ENCODE measurements at places on chromosomes 12 and 14.

- DNase-seq, result peak; percentile 55
These were observed 72.4 kb downstream of the RASSF3 start for GRCh38 chr12:64682572-64683277.

DNA sequence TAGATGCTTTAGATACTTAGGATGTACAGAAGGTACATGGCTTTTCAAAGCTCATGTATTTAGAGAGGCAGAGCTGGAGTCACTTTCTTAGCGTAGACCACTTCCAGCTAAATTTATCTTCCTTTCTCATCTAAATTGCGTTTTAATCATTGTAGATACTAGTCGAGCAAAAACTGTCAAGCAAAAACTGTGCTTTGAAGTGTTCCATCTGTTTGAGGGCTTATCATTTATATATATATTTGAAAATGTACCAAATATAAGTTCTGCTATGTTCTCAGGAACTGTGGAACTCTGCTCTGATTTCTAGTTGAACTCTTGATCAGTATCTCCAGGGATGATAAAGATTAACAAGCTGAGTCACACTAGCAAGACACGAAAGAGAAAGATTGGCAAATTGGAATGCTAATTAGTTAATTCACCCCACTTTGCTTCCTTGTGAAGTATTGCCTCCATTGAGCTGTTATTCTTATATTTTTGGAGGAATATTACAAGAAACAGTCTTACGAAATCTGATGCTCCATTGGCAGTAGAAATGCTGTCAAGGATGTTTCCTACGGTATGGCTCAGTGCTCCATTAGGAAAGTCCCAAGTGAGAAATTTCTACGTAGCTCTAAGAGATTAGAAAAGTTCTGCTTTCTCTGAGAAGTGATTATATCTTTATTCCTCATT is 310.7 kb downstream of the AEBP2 start:
- DNase-seq, result no peak

- no peak for DNase-seq
These were observed 41.8 kb upstream of the HIF1A start for GRCh38 chr14:61653507-61653906.

DNA sequence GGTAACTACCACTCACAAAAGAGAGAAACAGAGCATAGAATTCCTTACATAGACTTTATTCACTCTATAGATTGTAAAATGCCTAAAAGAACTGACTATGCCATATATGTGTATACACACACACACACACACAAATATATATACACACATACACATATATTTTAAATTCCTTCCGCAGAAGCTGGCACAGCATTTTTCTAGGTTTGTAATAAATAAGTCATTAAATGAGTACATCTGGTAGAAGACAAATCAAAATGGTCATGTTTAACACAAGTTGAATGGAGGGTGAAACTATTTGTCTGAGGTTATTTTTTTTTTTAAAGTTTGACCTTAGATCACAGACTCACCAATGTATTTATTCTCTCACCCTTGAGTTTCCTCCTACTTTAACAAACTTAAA is 58.2 kb downstream of the CCER1 start:
- DNase-seq, result no peak

DNA sequence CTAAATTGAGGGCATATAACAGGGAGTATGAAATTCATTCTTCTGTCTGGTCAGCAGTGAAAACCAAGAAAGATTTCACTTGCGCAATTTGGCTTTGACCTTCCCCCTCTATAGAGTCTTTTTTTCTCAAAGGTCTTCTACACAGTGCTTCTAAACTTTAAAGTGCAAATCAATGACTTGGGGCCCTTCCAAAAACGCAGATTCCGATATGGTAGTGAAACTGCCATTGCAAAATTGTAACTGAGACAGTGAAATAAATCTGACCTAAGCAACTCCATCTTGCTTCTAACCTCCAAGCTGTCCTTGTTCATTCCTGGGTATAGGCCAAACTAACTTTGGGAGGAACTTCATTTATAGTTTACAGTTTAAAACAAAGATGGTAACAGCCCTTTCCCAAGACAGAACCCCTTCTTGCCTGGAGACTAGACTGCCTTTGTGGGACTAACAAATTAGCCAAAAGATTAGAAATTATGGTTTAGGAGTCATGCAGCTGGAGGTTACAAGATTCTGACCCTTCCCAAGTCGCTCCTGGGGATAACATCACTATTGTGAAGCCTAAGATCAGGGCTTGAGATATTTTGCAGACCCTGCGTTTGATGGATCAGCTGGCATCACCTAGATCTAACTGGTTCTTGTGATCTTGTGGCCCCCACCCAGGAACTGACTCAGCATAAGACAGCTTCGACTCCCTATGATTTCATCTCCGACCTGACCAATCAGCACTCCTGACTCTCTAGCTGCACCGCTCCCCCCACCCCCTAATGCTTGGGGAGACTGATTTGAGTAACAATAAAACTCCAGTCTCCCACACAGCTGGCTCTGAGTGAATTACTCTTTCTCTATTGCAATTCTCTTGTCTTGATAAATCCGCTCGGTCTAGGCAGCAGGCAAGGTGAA is 5.0 kb downstream of the SLC25A21 start:
- DNase-seq, result no peak

DNA sequence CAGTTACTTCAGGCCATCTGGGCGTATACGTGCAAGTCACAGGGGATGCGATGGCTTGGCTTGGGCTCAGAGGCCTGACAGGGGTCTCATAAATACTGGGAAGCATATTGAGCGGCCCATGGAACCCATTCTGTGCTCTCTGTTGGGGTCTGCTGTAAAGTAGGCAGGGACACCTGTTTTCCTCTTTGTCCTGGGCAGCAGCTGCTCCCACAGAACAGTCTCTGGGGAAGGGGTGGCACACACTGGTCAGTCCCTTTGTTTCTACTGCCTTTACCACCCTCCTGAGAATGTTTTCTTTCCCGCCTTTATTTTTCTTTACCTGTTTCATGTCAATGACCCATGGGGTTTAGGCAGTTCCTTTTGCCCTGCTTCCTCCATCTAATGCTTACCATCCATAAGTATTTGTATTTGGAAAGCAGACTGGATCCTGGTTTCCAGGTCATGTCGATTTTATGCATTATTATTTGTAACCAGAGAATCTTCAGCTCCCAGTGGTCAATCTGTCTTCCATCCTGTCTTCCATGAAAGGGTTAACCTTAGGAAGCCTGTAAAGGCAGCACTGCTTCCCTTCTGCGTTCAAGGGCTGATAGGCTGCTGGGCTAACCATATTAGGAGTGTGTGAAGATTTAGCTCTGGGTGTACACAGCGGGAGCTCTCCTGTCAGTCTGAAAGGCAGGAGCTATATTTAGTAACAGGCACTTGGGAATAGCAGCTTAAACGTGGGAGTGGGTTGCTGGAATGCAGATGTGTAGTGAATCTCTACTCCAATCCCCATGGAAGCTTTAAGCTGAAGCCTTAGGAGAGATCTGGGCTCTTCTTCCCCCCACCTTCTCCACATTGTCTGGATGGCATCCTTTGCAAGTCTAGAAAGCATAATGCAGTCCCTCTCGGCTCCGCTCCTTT is 124.0 kb downstream of the DYRK2 start:
- no peak for DNase-seq

DNA sequence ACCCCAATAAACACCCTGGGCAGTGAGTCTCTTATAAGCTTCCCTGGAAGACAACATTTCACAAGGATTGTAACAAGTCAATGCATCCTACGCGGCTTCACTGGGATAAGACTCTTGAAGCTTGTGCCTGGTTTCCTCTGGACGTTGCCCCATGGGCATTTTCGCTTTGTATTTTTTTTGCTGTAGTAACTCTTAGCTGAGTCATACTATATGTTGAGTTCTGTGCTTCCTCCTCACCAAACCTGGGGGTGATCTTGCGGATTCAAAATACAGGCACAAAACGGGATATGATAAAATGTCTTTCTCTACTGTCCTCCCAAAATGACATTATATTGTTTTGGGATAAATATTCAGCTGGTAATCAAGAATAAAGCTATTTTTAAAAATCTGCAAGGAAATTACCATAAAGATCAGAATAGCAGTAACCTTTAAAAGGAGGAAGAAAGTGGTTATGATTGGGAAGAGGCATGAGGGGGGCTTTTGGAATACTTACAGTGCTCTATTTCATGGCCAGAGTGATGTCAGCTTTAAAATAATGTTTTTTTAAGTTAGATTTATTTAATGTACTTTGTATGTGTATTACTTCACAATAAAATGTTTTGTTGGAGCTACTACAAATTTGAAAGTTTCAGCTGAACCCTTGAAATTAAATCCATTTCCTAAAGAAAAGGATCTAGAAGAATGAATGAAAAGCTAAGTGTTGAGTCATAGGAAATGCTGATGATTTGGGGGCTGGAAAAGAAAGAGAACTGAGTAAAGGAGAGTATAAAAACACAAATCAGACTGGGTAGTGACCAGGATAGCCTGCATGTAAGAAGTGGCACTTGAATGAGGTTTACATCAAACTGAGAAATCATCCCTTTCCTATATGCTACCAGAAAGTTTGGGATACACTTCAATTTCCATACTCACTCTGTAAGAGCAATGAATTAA is 14.7 kb downstream of the BTBD7 start:
- peak; percentile 15 for DNase-seq

- DNase-seq, result no peak
These were observed 19.3 kb downstream of the ZC2HC1C start for GRCh38 chr14:75088566-75089373.

GRCh38 chr12:53071591-53072551 is 7.3 kb downstream of the SPRYD3 start:
- no peak for DNase-seq

DNA sequence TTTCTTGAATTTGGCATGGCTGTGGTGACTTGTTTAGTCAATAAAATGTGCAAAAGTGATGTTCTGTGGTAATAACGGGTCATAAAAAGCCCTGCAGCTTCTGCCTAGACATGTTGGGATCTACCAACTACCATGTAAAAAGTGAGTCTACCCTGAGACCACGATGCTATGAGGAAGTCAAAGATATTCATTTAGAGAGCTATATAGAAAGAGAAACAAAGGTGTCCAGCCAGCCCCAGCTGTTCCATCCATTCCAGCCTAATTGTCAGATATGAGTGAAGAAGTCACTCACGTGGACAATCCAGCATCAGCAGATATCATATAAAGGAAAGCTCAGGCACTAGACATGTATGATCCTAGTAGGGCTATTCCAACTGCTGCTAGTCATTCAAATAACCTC is 117.2 kb upstream of the SSTR1 start:
- no peak for DNase-seq

- DNase-seq, result no peak
These were observed 5.1 kb upstream of the MAGOHB start for GRCh38 chr12:10618338-10618987.

DNA sequence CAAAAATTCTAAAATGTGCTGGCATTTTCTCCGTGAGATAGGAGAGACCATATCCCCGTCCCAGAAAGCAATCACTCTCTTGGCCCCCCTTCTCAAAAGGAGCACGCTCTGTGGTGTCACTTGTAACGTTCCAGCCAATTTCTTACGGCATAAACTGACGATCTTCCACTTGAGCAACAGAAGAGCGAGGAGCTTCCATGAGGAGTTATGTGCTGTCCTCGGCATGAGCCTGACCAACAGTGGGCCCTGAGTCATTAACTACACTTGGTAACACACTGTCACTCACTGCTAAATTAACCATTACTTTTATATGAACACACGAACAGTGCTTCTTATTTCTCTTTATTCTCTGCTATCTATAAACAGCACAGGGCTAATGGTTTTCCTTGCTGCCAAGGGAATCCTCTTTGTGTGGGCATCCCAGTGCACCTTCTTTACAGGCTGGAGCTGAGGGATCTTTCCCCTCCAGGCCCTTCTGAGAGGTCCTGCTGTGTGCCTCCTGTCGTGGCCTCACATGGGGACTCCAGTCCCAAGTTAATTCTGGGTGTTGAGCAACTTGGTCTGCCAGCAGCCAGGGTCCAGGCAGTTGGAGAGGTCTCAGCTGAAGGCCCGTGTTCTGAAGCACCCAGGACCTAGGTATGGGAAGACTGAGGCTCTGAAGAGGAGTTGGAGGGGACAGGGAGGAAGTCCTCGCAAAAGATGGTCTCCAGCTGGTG is 9.4 kb downstream of the SLC6A13 start:
- DNase-seq, result no peak

GRCh38 chr14:81970307-81970706 is 436.7 kb upstream of the SEL1L start:
- DNase-seq, result no peak

- no peak for DNase-seq
These were observed 51.6 kb downstream of the RIN3 start for GRCh38 chr14:92565040-92565717.

DNA sequence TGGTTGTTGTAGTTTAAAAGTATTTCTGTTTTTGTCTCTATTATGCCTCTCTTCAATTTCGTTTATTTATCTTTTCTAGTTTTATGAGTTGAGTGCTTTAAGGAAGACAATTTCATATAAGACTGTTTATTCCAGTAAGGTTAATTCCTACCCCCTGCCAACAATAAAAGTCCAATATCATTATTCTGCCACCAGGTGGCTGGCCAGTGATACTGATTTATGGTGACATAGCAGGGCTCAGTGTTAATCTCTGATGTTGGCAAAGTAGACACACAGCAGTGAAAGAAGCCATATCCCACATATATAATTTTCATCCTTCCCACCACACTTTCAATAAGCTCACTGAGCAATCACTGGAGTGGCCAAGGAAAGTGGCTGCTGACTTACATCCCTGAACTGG is 69.0 kb upstream of the BMP4 start:
- DNase-seq, result no peak

- DNase-seq, result no peak
These were observed 173.9 kb upstream of the GRIP1 start for GRCh38 chr12:66852765-66853164.

DNA sequence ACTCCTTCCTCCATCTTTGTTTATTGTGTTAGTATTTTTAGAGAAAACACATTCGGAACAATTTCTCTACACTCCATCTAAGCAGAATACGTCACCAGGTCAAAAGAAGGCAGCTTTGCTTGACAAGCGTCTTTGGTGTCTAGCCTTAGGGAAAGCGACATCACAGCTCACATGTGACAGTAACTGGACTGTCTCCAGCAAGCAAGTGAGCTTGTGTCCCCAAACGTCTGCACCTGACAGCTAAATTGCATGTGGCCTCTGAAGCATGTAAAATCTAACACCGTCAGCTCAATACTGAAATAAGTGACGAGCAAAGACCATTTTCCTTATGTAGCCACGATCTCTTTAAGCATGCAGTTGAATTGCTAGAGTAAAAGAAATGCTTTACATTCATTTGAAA is 509.8 kb downstream of the GLT1D1 start:
- no peak for DNase-seq

DNA sequence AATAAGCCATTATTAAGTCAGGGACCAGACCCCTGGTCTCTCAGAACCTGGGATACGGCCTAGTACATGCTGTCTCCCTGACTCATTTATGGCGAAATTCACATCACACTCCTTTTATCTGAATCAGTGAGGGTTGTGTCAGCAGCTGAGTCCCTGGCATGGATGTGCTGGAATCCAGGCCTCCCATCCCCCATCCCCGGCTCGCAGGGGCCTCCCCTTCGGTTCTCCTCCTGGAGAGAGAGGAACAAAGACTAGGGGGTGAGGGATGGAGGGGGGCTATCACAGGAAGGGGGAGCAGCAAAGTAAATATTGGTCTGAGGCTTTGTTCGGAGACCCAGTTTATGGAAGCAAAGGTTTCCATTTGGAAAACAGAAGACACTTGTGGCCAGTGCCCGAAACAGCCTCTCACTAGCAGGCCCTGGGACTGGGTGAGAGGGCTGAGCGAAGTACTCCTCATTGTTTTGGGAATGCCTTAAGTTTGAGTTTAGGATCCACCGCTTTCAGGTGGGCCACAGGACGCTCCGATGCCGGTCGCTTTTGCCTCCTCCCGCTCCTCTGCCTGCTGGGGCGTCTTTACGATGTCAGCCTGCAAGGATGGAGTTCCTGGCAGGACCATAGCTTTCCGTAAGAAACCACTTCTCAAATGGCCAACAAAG is 145.0 kb downstream of the PRKCH start:
- no peak for DNase-seq

GRCh38 chr12:5941907-5942306 is 3.2 kb downstream of the ANO2 start:
- no peak for DNase-seq
